ENCODE measurements at places on chromosomes 3 and 15.

GRCh38 chr3:153285194-153285641 is 123.2 kb downstream of the RAP2B start:
- no peak for DNase-seq

GRCh38 chr3:176490357-176490756 is 706.9 kb downstream of the TBL1XR1 start:
- no peak for DNase-seq

GRCh38 chr15:64443747-64444621 is 16.4 kb upstream of the ZNF609 start:
- DNase-seq, result no peak

- no peak for DNase-seq
Observed at GRCh38 chr15:91867581-91868026, 14.1 kb downstream of the SLCO3A1 start.

DNA sequence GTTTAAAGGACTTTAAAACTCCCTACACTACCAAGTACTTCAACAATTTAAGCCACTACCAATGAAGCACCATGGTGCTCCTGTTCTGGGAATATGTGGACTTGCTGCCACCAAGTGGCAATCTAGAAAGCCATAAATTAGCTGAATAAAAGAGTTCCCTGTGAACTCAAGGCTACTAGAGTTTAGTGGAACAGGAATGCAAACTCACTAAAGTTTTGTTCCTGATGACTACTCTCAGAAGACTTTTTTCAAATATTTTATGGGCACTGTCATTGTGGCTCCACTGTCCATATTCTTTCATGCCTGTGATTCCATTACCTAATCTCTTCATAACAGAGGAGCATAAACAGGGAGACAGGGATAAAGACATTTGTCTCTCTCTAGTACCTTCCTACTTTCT is 63.9 kb downstream of the TMCC1 start:
- DNase-seq, result no peak

DNA sequence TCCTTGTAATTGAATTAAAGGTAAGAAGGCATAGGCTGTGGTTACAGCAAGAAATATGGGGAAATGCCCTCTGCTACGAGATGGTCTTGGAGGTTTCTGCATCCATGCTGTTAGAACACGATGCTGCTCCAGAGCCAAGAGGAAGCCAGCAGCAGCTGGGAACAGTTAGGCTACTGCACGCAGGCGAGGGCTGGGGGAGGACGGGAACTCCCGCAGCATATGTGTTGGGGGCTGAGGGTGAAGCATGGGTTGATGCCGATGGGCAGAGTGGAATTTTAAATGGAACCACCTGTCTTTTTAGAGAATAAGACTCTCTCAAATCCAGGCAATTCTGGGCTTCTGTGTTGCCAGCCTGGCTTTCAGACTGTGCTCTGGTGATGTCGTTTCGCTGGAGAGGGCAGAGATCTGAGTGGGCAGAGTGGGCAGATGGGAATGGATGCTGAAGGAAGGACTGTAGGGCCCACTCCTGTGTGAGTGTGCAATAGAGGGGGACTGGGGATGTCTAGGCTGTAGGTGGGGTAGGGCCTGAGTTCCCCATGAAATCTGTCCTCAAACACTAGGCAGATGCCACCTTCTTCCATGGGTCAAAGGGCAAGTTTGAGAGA is 417.0 kb upstream of the TPM1 start:
- no peak for DNase-seq

GRCh38 chr3:130974201-130974600 is 52.4 kb downstream of the ASTE1 start:
- no peak for DNase-seq

- no peak for DNase-seq
Observed at GRCh38 chr3:112925969-112926368, 48.9 kb downstream of the CD200R1 start.

GRCh38 chr3:100440895-100441294 is 39.6 kb downstream of the LNP1 start:
- no peak for DNase-seq

DNA sequence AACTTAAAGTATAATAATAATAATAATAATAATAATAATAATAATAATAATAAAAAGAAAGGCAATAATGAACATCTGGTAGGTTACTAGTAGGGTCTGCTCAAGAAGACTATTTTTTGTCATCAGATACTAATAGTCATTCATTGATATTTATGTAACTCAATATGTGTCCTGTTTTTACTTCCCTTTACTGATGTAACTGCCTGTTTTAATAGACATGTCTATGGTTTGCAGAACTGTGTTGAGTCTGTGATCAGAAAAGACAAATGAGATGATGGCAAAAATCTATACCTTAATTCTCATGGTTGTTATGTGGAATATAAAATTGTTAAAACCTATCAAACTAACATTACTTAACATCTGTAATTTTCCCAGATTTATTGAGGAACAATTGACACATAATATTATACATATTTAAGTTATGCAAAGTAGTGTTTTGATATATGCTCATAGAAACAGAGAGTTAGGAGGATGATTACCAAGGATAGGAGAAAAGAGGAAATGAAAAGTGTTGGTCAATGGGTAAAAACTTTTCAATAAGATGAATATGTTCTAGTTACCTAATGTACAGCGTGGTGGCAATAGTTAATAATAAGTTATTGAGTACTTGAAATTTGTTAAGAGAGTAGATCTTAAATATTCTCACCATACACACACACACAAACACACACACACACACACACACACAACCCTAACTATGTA is 699.4 kb downstream of the ZPLD1 start:
- DNase-seq, result no peak

DNA sequence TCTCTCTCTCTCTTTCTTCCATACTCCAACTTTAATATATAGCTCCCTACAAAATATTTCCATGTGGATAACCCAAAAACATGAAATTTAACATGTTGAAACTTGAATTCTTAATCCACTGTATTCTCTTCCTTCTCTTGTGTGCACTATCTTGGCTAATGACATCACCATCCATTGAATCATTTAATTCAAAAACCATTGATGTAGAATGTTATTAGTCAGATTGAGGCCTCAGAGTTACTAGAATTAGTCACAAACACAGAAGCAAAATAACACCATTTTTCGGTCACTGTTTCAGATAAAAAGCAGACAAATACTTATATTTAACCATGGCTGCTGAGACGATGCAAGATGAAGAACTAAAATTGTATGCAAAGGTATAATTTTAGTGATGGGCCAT is 256.9 kb upstream of the LRRC3B start:
- no peak for DNase-seq

- no peak for DNase-seq
Observed at GRCh38 chr3:186643493-186643892, 3.3 kb downstream of the FETUB start.

DNA sequence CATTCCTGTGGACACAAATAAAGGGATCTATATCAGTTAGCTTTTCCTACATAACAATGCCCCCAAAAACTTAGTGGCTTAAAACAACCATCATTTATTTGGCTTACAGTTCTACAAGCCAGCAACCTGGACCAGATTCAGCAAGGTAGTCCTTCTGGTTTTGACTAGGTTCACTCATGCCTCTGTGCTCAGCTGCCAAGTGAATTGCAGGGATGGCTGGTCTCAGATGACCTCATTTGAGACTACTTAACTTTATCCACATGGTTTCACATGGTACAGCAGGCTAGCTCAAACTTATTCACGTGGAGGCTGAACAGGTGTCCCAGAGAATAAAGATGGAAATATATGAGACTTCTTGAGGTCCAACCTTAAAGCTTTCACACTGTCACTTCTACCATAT is 119.3 kb upstream of the BFSP2 start:
- no peak for DNase-seq

GRCh38 chr3:18432752-18433151 is 7.6 kb upstream of the SATB1 start:
- no peak for DNase-seq

- DNase-seq, result no peak
Observed at GRCh38 chr3:152245498-152246170, 23.1 kb upstream of the MBNL1 start.

DNA sequence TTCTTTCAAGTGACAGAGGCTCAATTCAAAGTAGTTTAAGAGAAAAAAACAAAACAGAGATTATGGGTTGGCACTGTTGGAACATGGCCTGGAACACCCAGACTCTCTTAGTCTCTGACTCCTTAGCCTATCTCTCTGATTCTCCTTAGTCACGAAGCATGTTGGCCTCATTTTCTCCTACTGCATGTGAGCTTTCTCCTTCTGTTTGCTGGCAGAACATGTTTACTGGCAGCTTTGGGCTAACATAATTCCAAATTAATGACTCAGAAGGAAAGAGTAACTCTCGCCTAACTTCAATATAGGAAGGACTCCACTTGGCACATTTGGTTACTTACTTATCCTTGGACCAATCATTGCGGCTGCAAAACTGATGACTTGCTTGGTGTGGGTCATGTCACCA is 21.7 kb upstream of the CCDC39 start:
- no peak for DNase-seq

DNA sequence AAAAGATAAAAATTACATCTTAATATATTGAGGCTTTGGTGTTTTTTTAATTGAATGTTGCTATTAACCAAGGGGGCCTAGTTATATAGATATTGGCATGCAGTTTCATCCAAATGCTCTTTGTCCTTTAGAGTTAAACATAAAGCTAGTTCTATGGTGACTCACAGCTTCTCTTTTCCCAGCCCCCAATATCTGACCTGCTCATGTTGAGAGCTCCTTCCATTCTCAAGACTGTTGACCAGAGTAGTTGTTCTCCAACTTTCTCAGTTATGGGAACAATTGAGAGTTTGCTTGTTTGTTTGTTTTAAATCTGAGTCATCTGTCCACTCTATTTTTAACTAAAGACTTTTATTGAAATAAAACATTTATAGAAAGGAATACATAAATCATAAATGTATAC is 15.8 kb upstream of the RARB start:
- DNase-seq, result no peak

GRCh38 chr15:86506401-86506800 is 426.7 kb downstream of the AGBL1 start:
- DNase-seq, result no peak

- DNase-seq, result no peak
Observed at GRCh38 chr15:27427276-27427675, 456.3 kb downstream of the GABRG3 start.

DNA sequence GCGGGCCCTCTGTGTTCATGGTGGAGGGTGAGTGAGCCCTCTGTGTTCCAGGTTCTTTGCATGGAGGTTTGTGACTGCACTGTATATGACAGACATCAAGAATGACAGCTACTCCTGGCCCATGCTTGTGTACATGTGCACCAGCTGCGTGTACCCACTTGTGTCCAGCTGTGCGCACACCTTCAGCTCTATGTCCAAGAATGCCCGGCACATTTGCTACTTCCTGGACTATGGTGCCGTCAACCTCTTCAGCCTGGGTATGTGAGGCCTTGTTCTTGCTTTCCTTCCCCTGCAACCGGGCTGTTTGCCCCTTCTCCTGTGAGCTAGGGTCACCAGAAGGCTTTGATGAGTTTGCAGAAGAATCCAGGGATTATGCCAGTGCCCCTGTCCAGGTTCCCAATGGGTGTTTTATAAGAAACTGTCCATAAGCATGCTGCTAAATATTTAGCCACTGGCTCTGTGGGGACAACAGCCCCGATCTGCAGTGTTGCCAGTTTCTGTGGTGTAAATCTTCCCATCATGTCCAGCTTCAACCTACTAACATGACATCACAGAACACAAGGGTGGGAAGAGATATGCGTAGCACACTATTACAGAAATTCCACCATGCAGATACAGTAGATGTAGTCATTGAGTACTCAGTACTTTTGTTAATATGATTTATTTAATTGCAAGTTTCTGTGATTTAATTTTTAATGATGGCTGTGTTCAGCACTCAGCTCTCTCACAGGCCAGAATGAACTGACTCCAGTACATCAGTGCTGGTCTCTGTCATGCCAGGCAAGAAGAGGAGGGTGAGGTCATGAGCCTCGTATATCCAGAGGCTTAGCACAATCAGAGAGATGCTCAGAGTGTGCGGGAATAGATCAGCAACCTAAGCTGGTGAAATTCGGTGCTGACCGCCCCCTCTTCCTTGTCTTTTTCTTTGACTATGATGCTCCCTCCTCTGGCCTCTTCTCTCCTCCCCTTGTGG is 29.2 kb upstream of the KIF23 start:
- DNase-seq, result no peak

GRCh38 chr15:90171623-90172022 is 29.5 kb upstream of the SEMA4B start:
- no peak for DNase-seq

- no peak for DNase-seq
Observed at GRCh38 chr3:62113092-62113491, 260.3 kb downstream of the FEZF2 start.

GRCh38 chr3:120846073-120846472 is 61.9 kb upstream of the STXBP5L start:
- DNase-seq, result no peak

DNA sequence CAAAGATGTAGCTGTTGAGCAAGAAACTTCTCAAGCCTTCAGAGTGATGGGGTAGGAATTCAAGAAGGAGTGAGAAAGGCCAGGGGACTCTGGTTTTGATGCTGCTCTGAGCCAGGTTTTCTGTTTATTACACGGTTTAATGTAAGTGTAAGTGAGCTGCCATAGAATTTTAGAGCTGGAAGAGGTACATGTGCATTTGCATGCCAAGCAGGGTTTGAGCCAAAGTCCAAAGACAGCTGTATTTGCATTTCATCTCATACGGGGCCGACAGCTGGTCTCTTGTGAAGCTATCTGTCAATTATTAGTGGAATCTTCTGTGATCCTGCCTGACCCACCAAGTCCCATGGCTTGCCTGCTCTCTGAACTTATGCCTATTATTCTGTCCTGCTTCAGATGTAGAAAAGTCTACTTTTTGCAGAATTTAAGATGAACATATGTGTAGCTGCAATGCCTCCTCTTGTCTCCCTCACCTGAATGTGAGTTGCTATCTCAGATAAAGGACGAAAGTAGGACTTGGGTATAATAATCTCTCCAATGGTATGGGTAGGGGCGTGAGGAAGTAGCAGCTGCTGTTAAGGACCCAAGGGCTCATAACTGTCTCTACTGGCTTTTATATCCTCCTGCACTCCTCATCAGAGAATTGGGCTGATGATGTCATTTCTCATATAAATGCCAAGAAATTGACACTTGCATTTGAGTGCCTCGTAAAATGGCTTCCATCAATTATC is 160.0 kb downstream of the SQOR start:
- no peak for DNase-seq

DNA sequence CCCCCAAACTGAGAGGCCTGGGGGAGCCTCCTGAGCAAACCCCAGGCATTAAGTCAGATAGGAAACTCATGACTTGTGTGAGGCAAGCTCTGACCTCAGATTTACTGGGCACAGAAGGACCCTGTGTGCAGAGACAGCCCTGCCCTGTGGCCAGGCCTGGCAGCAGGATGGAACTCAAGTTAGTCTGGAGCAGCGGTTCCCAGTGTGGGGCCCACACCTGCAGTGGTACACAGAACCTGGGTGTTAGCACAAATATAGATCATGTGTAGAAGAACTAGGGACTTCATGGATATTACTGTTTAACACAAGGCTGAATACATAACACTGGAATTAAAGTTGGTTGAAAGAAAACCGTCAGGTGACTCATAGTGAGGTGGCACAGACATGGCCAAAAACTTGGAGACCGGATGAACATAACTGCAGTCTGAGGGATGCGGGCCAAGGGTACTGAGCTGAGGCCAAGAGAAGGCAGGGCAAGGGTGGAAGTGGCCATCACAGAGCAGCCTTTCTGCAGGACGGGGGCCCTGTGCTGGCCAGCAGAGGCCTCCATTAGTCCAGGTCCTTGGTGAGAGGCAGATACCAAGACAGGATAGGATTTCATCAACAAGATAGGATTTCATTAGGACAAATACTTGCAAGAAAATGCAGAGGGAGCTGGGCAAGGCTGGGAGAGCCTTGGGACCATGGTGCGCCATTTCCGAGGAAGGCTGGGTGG is 40.9 kb downstream of the IRAK2 start:
- no peak for DNase-seq

All from stimulated activated CD8-positive, alpha-beta memory T cell treated with anti-CD3 and anti-CD28 coated beads, Interleukin-4, amount 100 ng/mL, for 4 hours (primary cell).